ENCODE measurements at places on chromosomes 6 and 20.

DNA sequence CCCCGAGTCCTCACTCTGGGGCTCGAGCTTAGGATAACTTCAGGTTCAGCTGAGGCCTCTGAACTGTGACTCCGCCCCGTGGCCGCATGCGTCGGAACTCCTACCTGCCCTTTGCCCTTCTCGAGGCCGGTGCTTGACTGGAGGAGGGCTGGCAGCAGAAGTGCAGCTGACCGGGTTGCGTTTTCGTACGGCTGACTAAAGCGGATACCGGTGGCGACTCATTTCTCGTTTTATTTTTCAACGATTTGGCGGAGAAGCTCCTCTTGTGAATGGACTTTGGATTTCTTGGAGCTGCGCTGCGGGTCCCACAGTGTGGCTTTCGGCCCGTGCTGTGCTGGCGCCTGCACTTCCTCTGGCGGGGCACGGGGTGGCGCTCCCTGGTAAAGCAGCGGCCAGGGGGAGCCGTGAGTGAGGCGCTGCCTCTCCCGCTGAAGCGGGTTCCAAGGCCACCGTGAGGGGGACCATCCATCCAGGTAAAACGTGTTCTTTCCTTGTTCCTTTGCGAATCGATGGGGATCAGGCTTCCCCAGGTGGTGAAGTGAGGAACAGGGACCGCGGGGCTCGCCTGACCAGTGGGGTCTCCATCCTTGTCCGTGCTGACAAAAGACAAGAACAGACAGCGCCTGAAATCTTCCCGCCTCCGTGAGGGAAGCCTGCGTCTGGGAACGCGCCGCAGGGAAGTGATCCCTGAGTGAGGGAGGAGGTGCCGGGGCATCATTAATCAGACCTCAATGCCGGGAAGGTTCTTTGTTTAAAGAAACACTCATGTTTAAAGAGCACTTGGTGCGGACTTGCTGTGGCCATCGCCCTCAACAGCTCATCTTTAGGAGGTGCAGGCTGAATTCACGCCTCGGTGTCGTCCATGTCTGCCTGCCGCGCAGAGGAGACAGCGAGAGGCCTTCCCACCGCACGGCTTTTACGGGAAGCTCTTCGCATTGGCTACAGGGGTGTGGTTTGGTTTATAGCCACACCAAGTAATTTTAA lies 38.8 kb downstream of the ERMARD start:
- peak; percentile 89 for DNase-seq

DNA sequence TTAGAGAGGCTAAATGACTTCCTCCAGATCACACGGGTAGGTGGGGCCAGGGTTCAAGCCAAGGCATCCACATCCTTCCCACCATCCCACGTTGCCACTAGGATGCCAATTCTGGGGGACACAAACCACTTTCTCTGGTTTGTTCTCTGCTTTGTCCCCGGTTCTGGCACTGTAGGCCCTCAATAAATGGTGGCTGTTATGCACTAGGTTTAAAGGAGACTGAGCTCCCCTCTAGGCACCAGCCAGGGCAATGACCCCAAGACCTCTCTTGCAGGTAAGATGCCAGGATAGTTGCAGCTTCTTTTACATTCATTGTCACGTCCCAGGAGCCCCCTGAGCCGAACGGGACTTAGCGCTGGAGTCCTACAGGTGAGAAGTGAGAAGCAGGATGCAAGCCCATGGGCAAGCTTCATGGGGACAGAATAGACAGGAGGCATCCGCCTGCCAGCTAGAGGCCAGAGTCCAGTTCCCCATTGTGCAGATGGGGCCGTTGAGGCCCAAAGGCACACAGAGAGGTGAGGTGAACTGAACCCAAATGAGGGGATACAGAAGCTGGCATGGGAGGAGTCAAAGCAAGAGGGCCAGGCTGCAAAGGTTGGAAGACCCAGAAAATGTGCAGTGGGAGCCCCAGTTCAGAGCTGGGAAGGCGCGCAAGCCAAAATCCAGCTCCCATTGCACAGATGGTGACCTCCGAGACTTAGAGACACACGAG lies 677 bp downstream of the PXMP4 start:
- DNase-seq: no peak

DNA sequence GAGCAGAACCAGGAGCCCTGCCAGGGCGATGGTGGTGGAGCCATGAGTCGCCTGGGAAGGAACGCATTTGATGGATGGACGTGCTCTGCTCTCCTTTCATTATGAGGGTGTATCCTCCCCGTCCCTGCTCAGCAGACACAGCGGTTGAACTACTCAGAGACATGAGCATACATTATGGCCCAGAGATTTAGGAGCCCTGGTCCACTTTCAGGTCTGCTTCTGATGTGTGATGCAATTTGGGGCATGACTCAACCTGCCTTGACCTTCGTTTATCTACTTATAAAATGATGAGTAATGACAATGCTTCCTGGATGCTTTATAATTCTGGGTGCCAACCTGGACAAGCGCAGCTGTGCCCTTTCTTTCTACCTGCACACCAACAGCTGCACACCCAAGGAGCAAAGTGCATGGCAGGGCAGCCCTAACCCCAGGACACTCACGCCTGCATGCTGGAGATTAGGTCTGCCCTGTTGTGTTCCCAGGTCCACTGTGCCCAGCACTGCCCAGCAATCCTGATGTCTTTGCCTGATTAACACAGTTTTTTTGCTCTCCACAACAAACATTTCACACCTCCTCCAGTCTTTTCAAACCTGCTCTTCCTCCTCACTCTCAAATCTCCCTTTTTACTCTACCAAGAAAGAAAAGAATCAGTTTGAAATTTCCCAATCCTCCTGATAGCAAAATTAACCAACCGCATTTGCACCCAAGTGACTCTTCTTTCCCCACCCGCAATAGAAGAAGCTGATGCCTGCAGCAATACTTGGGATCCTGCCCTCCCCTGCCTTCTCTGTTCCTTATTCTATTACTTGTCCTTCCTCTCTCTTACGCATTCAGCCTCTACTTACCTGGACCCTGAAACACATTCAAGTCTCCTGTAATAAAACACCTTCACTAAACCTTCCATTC lies 81.2 kb downstream of the EZR start:
- DNase-seq: no peak

DNA sequence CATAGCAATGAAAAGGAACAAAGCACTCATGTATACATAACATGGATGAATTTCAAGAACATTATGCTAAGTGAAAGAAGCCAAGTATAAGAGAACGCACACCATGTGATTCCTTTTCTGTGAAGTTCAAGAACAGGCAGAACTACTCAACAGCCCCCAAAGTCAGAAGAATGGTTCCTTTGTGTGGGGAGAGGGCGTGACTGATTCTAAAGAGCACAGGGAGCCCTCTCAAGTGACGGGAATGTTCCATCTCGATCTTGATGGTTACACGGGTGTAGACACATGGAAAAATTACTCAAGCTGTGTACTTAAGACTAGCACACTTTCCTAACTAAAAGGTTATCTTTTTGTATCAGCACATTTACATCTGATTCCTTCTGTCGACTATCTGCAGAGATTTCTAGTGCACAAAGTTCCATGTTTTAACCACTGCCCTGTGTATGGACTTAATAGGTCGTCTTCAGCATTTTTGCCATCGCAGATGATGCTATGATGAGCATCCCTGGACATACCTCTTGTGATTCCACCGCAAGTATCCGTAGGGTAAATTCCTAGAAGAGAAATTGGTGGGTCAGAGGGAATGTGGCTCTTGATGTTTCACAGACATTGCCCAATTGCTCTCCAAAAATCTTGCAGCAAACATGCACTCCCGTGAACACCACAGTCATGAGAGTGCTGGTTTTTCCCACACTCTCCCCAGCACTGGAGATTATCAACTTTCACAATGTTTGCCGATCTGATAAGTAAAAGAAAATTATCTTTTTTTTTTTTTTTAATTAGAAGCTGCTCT lies 279.3 kb downstream of the BMP7 start:
- no peak for DNase-seq

DNA sequence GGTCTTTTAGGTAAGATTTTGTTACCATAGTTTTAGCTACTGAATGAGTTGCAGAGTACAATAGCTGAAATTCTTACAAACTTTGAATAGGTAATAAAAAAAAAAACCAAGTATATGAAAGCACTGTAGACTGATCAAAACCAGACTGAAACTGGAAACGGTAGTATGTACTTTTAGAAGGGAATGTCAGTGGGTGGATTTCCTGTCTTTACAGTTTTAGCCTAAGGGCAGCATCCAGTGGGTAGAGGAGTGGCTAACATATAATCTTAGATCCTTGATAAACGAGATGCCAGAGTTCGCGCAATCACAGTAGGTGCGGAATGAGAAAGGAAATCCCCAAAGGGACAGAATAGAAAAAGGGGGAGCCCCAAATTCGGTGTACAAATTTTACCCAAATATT lies 385.9 kb upstream of the RUNX2 start:
- DNase-seq: no peak

DNA sequence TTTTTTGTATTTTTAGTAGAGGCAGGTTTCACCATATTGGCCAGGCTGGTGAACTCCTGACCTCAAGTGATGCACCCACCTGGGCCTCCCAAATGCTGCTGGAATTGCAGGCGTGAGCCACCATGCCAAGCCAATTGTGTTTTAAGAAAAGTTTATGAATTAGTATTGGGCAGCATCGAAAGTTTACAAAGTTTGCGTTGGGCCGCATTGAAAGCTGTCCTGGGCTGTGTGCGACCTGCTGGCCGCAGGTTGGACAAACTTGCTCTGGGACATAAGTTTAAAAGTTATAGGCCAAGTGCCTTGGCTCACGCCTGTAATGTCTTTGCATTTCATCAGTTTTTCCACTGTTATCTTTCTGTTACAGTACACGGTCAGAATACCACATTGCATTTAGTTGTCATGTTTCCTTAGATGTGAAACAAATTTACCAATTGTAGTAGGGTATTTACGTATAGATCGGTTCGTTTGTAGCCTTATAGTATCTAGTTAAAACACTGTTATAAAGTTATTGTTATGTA lies 39.5 kb downstream of the ASXL1 start:
- no peak for DNase-seq

DNA sequence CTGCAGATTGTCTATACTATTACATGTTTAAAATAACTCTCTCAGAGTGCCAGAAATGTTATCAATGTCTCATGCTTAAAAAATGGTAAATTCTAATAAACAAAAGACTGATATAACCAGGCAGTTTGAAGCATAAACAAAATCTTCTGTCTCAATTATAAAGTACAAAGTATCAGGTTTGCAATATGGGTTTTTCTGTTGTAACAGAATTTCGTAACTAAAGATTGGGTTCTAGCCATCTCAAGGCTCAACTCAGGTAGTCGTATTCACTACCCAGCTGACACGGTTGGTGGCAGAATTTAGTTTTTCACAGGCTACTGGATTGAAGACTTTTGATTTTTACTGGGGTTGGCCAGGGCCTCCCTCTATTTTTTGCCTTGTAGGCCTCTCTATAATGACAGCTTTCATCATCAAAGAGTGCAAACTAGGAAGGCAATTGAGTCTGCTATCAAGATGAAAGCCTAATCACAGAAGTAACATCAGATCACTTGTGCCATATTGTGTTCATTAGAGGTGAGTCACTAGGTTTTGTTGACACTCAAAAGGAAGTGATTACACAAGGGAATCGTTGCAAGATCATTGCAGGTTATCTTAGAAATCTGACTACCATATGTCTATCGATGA lies 3.6 kb downstream of the CYP39A1 start:
- DNase-seq: peak; percentile 17

GRCh38 chr6:100300221-100300736 lies 164.4 kb downstream of the SIM1 start:
- DNase-seq: peak; percentile 41

- no peak for DNase-seq
These were observed 26.9 kb downstream of the CFAP61 start for GRCh38 chr20:20079102-20079784.

DNA sequence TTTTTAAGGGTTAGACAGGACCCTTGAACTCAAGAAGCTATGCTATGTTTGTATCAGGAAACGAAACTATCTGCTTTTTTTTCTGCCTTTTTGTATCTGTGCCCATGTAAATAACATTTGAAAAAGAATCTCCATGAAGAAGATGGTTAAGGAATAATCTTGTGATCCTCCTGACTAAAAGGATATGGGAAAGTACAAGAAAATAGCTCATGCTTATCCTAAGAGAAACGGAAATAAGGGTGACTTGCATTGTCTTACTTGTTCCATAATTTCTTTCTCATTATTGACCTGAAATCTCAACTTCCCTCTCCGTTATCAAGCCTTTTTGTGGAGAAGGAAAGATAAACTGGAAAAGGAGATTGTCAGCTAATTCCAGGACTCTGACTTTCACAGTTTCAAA lies 5.9 kb upstream of the CFAP206 start:
- no peak for DNase-seq

GRCh38 chr6:16267428-16268263 lies 29.3 kb downstream of the GMPR start:
- no peak for DNase-seq

GRCh38 chr20:12925863-12926793 lies 82.6 kb upstream of the SPTLC3 start:
- DNase-seq: no peak

DNA sequence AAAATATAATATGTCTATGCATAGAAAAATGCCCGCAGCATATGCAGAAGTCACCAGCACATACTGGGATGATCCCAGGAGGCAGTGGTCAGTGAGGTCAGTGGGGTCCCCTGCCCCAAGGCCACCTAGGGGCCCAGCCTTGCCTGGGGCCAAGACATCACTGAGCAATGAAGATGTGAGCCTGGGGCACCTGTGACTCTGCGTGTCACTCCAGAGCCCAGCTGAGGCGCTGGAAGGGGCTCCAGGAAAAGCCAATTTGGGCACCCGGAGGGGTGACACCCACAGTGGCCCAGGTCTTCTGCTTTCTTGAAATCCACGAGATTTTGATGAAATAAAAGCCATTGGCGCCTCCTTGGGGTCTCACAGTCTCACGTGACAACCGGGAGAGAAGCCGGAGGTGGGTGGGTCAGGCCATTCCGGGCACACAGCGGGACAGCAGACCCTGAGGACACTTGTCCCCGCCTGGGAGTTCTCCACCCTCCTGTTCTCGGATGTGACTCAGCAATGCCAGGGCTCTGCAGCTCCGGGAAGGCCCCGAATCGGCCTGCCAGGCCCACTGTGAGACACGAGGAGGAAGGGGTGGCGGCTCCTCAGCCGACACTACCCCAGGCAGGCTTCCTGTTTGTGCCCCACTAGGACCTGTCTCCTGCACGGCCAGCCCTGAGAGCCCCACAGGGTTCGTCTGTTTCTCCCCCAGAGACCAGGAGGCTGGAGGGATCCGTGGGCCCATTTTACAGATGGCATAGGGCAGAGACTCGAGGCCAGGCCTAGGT lies 24.4 kb upstream of the SLCO4A1 start:
- no peak for DNase-seq

- peak; percentile 51 for DNase-seq
These were observed 151.6 kb upstream of the GMDS start for GRCh38 chr6:2396846-2397630.

GRCh38 chr6:42440778-42441696 lies 10.7 kb downstream of the TRERF1 start:
- DNase-seq: peak; percentile 67

GRCh38 chr20:63622732-63623131 lies 4.2 kb downstream of the GMEB2 start:
- DNase-seq: no peak
